ENCODE measurements at places on chromosomes 3 and 15.
A peak's percentile ranks its signal among the peaks of the same experiment; 100 is the strongest.

DNA sequence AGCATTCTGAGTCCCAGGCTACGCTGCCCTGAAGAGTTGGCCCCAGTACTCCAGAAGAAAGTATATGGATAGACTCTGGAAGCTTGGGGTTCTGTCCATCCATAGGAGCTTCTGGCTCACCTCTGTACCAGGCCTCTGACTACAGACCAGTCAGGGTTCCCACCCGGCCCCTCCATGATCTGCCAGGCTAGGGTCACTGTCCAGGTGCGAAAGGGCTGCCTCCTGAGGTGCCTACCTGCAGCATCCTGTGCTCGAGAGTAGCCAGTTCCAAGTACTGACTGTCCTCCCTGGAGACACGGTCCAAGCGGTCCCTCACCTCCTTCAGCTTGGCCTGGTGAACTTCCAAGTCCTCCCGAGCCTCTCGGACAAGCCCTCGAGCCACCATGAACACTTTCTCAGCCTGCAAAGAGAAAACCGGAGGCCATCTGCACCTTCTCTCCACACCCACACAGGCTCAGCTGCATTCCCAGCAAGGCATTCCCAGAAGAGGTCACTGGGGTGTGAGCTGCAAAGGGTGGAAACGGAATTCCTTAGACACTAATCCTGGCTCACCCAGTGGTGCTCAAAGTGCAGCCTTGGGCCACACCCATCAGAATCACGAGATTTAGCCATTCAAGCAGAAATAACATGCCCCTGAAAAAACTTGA is 3.7 kb upstream of the PLXNB1 start:
- DNase-seq: peak; percentile 72

DNA sequence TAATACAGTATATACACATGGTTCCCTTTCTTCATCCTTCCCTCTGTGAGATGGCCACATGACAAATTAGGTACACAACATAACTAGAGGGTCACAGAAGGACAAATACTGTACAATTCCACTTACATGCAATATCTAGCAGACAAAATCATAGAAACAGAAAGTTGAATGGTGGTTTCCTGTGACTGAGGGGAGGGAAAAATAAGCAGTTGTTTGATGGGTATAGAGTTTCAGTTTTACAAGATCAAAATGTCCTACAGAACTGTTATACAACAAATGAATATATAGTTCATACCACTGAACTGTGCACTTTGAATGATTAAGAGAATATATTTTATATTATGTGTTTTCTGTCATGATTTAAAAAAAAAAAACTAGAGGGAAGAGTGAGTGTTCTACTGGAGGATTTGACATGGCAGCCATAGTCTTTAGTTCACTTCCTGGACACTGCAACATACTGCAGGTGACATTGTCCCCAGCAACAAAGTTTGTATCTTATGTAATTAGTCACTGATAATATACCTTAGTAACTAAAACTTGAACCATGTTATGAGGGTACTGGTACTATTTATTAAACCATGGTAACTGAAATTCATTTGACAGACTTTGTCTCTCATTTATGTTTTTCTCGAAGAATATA is 37.2 kb downstream of the CCDC54 start:
- no peak for DNase-seq

DNA sequence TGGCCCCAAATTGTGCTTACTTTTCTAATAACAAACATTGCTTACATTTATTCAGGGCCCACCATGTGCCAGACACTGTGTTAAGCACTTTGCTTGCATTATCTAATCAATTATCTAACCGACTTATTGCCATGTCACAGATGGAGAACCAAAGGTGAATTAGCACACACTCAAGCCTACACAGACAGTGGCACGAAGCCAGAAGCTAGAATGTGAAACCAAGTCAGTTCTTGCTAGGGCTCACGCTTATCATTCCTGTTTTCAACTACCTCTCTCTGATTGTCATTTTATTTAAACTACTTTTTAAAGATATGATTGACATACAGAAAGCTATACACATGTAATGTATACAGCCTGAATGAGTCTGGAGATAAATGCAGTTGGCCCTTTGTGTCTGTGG is 215.7 kb upstream of the CFAP20DC start:
- DNase-seq: no peak

DNA sequence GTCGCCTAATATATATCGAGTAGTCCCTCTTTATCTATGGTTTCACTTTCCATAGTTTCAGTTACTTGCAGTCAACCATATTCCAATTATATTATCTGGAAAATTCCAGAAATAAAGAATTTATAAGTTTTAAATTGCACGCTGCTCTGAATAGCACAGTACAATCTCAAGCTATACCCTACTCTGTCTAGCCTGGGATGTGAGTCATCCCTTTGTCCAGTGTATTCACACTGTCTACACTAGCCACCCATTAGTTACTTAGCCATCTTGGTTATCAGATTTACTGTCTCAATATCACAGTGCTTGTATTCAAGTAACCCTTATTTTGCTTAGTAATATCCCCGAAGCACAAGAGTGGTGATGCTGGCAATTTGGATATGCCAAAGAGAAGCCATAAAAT is 72.1 kb upstream of the EOMES start:
- no peak for DNase-seq

DNA sequence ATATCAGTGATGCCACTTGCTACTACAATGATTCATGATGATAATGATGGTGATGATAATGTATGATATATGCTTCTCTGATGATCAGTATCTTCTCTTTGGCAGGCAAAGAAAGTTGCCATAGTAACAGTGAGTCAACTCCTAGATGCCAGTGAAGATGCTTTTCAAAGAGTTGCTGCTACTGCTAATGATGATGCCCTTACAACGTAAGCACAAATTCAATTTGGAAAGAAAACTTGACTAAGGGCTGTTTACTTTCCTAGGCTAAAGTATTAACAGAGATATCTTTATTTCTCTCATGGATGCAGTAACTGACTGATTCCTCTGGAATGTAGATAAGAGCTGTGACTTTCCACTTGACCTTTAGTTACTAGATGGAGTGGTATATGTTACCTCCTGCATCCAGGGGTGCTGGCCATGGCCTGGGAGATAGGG is 27.8 kb downstream of the ADGRG7 start:
- DNase-seq: peak; percentile 55

DNA sequence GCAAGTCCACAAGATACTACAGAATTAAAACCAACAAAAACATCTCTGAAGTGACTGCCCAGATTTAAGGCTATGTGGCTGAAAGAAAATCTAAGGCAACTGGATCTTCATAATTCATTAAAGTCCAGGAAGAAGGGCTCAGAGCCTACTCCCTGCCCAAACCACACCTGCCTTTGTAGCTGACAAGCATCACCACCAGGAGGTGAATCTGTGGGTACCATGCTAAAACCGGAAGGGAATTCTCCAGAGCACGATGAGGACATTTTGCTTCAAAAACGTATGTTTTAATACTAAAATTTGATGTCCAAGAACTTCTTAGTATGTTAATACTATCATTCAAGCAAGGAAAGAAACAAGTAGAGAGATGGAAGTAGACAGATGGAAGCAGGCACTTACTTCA is 495.9 kb upstream of the NECTIN3 start:
- no peak for DNase-seq

GRCh38 chr15:82081914-82082762 is 36.3 kb upstream of the MEX3B start:
- DNase-seq: peak; percentile 77

GRCh38 chr15:47917881-47918280 is 200.6 kb downstream of the SEMA6D start:
- DNase-seq: no peak

GRCh38 chr3:124747111-124747981 is 17.1 kb downstream of the UMPS start:
- DNase-seq: no peak

- DNase-seq: peak; percentile 98
Observed at GRCh38 chr15:43440721-43441281, 52.2 kb downstream of the TP53BP1 start.

DNA sequence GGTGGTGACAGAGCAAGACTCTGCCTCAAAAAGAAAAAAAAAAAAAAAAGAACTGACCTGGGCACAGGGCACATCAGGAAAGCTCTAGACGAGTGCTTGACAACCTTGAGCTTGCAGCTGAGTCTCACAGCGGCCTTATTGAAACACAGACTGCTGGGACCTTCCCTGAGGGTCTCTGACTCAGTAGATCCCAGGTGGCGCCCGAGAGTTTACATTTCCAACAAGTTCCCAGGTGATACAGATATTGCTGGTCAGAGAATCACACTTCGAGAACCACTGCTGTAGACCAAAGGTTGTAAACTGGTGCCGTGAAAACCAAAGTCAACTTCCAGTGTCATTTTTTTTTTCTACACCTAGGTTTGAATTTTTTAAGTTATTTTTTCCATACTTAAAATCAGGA is 573.2 kb upstream of the MDFIC2 start:
- DNase-seq: no peak

DNA sequence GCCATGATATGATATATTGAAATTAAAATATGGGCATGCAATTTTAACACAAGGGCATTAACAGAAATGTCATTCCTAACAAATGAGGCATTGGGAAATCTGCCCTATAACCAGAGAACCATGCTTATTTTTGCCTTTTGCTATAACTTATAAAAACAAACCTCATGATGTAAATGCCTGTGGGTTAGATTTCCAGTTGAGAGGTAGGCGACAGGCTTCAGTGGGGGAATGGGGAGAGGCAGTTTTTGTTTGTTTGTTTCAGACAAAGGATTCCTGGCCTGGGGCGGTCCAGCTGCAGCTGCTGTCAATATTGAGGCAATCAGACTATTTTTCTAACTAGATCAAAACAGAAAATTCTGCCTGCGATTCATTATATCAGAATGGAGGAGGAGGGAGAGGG is 490.4 kb upstream of the CFAP20DC start:
- no peak for DNase-seq

- DNase-seq: no peak
Observed at GRCh38 chr15:24835301-24835700, 119.5 kb upstream of the SNRPN start.

GRCh38 chr3:59249698-59250361 is 200.0 kb upstream of the CFAP20DC start:
- DNase-seq: no peak

DNA sequence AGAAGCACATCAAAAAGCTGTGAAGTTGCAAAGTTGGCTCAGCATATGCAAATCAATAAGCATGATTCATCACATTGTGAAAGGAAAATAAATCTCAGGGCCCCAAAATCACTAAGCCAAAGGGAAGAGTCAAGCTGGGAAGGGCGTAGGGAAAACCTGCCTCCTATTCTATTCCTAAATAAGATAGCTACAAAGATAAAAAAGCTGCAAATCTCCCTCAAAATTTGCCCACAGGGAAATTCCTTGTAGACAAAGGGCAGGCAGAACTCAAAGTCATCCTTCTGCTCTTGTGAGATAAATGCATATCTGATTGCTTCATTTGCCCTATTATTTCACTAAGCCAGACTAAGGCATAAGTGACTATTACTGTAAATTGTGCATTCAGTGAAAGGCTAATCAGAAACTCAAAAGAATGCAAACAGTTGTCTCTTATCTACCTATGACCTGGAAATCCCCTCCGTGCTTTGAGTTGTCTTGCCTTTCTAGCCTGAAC is 30.5 kb upstream of the CCNL1 start:
- DNase-seq: peak; percentile 20

DNA sequence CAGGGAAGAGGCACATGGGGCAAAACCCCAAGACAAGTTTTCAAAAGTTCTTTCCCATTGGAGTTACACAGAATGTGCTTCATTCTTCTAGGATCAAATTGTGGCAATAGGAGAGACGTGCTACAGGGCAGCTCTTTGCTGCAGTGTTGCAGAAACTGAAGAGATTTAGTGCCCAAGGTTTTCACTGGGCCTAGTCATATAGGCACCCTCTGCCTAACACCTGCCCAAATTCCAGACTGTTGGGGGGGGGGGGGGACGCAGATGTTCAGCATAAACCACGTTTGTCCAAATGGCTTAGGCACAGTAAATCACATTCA is 346.8 kb upstream of the ZNF717 start:
- no peak for DNase-seq

DNA sequence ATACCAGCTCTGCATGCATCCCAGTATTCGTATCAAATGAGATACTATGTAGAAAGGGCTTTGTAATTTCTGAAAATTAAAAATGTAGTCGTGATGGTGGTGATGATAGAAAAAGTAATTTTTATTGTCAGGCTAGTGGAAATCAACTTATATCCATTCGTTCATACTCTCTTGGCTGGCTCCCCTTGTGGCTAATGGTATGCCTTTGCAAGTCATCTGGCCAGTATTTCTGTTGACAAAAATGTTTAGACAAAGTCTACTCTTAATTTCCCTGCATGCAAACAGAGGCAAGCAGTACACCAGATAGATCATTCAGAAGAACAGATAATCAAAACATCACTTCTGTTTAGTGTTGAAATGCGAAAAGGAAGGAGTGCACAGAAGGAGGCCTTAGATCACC is 49.6 kb upstream of the DUT start:
- DNase-seq: no peak

- DNase-seq: no peak
Observed at GRCh38 chr15:90365414-90366055, 13.5 kb downstream of the ZNF774 start.

GRCh38 chr3:61181874-61182273 is 69.4 kb downstream of the FHIT start:
- DNase-seq: peak; percentile 86

DNA sequence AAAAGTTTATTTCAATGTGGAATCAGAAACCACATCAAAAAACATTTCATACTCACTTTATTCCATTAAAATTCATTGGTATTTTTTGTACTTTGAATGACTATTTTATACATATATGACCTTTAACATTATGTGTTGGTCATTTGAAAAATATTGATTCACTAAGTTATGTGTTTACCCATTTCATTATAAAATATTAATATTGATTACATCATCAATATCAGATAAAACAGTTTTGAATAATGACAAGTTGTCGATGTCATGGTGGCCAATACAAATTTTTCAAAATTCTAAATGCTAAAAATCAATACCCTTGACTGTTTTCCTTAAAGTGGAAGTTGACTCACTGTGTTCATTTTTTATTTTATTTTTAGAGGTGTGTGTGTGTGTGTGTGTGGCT is 239.7 kb upstream of the ROBO1 start:
- DNase-seq: no peak

GRCh38 chr3:112013058-112013783 is 14.5 kb downstream of the TAGLN3 start:
- peak; percentile 84 for DNase-seq

GRCh38 chr3:117399311-117400078 is 689.9 kb downstream of the TUSC7 start:
- peak; percentile 28 for DNase-seq

DNA sequence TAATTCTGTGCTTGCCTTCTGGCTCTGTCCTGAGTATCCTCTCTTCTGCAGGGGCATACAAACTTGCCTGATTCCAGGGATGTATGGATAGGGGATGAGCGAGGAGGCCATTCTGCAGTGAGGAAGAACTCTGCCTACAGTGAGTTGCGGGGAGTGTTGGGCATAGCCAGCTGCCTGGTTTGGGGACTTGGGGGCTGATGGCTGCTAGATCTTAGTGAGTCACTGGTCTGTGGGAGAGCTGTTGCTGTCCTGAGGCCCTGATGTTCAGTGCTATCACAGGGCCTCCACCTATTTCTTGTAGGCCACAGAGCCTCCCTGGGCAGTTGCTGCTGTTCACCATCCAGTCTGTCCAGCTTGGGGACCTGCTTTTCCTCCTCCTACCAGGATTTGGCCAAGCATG is 20.3 kb downstream of the CDAN1 start:
- peak; percentile 22 for DNase-seq

All from fibroblast of mammary gland (primary cell).